CD4-positive, alpha-beta T cell treated with Interleukin-15 for 1 hour (primary cell): ENCODE measurements at places on chromosomes 2 and 18.

DNA sequence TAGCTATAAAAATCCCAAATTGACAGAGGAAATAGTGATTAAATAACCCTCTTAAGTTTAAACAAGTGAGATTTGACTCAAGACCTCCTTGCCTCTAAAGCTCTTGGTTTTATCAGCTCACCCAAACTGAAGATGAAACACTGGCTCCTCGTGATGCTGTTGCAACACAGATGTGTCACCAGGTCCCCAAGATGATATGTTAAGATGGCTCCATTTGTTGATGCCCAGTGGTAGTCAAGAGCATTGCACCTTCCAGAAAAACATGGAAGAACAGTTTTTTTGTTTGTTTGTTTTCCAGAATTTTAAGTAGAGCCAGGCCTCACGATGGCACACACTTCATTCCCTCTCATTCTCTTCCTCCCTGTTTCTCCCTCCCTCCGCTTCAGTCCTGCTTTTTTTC lies 399.8 kb downstream of the TXNL1 start:
- no peak for DNase-seq

DNA sequence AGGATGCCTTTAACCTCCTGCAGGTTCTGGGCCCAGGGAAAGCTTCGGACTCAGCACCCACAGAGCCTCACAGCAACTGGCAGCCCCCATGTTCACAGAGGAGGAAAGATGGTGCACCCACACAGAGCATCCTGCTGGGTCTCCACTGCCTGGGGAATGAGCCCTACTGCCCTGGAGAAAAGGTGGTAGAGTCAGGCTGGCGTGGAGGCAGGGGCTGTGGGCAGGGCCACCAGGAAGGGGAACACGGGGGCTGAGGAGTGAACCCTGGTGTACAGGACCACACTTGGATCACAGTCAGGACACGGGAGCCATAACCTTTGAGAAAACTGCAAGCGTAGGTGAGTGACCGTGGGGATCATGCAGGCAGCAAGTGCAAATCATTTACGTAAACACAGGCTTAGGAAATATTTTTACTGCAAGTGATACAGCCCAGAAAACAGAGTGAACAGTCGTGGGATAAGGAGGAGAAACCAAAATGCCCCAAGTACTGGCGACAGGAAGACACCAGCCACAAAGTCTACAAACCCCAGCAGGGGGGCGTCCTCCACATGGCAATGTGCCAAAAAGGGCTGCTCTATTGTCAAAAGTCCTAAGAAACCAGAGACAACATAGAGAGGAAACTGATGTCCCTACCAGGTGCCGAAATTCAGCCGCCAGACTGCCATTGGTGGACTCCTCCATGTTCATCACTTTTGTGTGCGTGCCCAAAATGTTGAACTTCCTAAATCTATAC lies 27.6 kb downstream of the STAT1 start:
- no peak for DNase-seq

GRCh38 chr2:121220995-121221394 lies 64.0 kb downstream of the TFCP2L1 start:
- DNase-seq, result no peak

GRCh38 chr18:3037423-3037915 lies 24.5 kb upstream of the LPIN2 start:
- DNase-seq, result peak; percentile 38

- DNase-seq, result no peak
Measured at GRCh38 chr2:204251158-204251997, 293.9 kb upstream of the PARD3B start.

- DNase-seq, result no peak
Measured at GRCh38 chr18:54043484-54044251, 180.8 kb downstream of the MBD2 start.

GRCh38 chr2:241598487-241598886 lies 38.5 kb downstream of the THAP4 start:
- DNase-seq, result no peak

- no peak for DNase-seq
Measured at GRCh38 chr2:240086563-240086962, 33.2 kb upstream of the OR6B3 start.

- no peak for DNase-seq
Measured at GRCh38 chr2:31434911-31435310, 20.4 kb upstream of the XDH start.

DNA sequence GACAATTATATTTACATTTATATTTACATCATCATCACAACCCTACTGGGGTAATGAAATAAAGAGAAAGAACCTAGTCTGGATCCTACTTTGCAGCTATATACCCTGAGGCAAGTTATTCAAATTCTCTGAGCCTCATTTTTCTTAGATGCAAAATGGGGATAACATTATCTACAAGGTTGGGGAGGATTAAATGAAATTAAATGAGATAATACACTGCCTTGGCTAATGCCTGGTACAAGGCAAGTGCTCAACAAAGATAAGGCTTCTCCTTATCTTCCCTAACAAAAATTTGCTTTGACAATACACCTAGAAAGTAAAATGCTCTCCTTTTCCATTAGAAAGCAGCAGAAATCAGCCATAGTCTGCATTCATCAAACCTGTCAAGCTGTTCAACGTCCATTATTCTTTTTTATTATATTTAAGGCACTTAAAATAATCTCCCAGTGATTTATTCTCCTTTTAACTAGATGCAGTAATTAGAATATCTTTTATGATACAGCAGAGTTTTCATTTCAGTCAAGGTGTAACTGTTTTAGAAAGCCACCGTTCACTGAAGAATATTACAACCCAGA lies 44.8 kb downstream of the TCF4 start:
- DNase-seq, result no peak

- no peak for DNase-seq
Measured at GRCh38 chr2:224819075-224819474, 102.9 kb upstream of the CCDC195 start.

GRCh38 chr2:201579536-201579935 lies 63.8 kb downstream of the TMEM237 start:
- no peak for DNase-seq

DNA sequence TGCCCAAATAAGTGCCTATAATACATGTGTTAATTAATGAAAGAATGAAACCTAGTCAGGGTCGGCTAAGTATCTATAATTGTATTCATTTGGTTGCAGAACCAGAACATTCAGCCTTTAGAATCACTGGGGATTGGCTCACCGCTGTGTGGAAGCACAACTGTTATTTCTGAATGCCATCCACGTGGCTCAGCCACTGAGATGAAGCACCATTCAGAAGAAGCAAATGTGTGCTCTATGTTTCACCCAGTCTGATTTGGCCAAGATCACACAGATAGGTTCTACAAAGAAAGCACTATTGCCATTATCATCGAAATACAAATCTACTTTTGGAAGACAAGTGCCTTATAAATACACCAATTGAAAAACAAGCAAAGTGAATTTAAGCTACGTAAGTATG lies 30.6 kb upstream of the SPOPL start:
- no peak for DNase-seq

- no peak for DNase-seq
Measured at GRCh38 chr18:48531908-48532307, 6.9 kb upstream of the CTIF start.

DNA sequence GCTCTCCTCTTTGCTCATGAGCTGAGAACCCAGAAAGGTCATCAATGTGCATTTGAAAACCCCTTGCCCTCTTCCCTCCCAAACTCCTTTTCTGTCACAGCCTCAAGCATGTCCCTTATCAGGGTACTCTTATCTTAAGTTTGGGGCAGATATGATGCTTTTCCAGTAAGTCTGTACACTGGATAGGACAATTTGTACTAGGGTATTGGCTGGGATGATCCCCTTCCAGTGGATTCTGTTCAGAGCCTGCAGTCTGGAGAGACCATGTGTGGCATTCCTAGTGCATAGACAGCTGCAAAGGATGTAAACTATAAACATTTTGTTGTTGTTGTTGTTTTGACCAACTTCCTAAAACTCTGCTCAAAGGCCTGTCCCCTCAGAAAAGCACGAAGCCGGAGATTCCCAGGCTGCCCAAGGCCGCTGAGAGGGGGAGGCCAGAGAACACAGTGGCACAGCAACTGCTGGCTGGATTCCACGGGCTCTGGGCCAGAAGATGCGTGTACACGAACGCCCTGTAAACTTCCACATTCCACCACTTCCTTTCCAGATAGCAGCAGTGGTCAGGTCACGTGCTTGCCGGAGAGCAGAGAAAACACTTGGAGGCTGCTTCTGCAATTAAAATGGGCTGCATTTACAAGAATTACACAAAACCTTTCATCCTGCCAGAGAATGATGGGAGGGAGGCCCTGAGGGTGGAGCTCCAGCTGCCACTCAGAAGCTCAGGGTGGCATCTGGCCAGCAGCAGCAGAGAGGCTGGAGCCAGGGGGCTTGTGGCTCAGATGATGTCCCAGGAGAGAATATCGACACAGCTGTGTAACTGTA lies 42.1 kb downstream of the BMP10 start:
- peak; percentile 82 for DNase-seq

DNA sequence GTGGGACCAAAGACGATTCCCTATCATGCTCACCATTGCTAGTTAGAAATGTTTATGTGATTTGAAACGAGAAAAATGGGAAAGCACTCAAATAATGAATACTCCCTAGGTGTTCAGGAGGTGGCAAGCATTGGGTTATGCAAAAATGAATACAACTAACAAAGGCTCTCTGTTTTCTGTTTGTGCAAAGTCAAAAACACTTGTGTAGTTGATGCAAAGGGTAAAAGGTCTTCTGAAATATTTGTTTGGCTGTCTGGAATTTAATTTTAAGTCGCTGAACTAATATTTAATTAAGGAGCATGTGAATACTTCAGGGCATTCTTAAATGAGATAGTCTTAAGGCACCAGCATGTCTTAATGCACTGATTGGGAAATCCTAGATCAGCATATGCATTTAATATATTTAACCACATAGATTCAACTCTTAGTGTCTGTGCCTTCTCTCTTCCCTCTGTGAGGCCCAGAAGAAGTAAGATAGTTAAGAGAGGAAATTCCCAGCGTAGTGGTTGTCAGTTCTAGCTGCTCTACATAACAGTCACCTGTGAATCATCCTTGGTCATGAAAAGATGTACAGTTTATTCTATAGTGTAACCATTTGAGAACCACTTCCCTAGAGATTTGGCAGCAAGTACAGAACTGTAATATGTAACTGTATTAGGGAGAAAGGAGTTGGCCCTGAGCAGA lies 111.9 kb downstream of the EPC2 start:
- DNase-seq, result no peak

DNA sequence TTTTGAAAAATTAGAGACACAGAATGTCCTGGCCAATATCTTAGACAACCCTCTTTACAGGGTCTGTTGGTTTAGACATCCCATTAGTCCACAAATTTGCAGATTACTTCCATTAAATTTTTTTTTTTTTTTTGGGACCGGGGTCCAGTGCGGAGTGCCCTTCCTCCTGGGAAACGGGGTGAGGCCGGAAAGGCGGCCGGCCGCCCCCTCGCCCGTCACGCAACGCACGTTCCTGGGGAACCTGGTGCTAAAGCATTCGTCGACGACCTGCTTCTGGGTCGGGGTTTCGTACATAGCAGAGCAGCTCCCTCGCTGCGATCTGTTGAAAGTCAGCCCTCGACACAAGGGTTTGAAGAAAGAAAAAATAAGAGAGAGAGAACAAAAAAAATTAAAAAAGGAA lies 21.5 kb upstream of the RBFA start:
- DNase-seq, result no peak

- DNase-seq, result no peak
Measured at GRCh38 chr2:142495141-142495540, 364.3 kb upstream of the LRP1B start.
